ENCODE measurements at places on chromosomes 12 and 14. TPM values are rescaled to one million over a fixed set of nuclear protein-coding genes. Genes with fewer than 3 reads are reported as not detected.

GRCh38 chr12:41288142-41288811, 100.2 kb downstream of the PDZRN4 start:
- DNase-seq: no peak

DNA sequence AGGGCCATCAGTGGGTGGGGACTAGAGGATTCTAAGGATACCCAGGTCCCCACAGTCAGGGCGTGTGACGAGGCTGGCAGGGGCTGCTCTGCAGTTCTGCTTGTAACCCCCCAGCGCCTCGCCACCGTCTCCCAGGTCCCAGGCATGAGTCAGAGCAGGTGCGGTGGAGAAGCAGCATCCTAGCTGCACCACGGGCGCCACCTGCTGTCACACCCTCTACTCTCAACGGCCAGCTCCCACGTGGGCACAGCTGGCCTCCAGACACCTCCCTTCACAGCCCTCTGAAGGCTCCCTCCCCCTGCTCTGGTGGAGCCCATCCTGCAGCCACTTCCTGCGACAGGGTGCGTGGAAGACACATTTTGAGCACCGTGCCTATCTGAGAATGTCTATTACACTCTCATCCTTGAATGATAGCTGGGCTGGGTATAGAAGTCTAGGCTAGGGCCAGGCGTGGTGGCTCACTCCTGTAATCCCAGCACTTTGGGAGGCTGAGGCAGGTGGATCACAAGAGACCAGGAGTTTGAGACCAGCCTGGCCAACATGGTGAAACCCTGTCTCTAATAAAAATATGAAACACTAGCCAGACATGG, 6.9 kb upstream of the NUDT14 start:
- DNase-seq: no peak

Gene PPP1R36
- not detected for total RNA-seq

GRCh38 chr12:89736995-89737394, 28.4 kb upstream of the ATP2B1 start:
- DNase-seq: no peak

- DNase-seq: no peak
Observed at GRCh38 chr14:50225067-50225973, 6.1 kb downstream of the SOS2 start.

Gene NOXRED1
- 0.15 TPM for total RNA-seq

Gene PLEKHH1
- total RNA-seq: 5.5 TPM

DNA sequence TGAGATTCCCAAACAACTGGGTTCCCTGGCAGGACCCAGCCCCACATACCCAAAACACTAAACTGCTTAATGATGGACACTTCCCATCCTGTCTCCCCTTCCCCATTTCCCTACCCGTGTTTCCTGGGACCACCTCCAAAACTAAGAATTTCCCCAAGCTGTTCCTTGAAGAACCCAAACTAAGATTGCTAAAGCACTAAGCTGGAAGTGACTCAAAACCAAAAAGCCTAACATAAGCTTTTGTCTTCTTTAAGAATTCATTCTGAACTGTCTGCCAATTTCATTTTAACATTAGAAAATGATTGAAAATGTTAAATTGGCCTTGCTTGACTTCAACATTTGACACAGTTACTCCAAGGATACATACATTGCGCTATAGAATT, 29.5 kb upstream of the STAB2 start:
- no peak for DNase-seq

DNA sequence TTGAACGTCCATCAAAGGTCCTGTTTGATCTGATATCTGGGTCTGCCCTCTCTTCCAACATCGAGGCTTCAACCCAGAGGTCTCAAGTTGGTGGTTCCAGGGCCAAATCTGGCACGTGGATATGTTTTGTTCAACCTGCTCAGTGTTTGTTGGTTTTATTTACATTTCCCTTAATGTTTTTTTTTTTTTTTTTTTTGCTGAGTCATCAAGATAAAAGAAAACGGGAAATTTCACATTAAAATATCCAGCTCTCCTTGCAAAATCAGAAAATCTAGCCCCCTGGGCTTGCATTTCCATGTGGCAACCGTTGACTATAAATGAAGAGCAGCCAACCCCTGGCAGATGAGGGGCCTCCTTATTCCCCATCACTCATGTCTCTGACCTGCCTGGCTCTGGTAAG, 765.6 kb upstream of the TBX3 start:
- no peak for DNase-seq

DNA sequence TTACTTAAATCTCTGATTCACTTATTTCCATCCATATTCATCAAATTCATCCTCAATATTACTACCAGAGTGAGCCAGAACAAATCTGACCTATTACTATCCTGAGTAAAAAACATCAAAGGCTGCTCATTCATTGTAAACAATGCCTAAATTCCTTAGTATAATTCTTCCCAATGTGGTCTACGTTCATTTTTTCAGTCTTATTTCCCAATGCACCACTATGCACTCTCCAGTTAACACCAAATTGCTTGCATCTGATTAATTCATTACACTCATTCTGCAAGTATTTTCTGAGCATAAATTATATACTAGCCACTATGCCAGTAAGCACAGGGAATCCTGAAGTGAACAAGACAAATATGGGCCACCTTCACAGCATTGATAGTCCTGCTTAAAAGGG, 110.0 kb downstream of the EPS8 start:
- no peak for DNase-seq

- DNase-seq: peak; percentile 87
Observed at GRCh38 chr12:2052826-2053678, at the start of gene CACNA1C. CACNA1C (plus strand) TSS chr12:2052987; CDS start chr12:2053563, 576 bp downstream.

DNA sequence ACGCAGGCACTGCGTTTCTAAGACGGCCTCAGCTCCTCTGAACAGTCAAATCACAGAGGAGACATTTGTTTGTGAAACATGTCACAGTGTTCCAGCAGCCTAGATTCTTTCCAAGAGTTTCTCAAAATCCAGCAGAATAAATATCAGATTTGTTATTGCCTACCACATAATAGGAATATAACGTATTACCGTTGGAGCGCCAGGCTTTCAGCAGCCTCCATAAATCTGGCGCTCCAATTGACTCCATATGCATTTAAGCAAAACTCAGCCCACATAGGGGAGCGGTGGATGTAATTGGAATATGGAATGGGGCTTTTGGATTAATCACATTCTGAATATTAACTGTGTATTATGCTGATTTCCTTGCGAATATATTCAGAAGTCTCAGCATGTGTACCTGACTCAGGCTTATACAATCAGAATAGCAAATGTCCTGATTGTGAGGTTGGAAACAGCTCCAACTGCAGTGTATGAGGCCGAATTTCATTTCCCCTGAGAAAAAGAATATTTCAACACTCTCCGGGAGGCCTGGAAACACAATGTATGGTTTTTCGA, 174.0 kb downstream of the ASCL4 start:
- DNase-seq: no peak
